ENCODE measurements at places on chromosomes 6 and 20.

DNA sequence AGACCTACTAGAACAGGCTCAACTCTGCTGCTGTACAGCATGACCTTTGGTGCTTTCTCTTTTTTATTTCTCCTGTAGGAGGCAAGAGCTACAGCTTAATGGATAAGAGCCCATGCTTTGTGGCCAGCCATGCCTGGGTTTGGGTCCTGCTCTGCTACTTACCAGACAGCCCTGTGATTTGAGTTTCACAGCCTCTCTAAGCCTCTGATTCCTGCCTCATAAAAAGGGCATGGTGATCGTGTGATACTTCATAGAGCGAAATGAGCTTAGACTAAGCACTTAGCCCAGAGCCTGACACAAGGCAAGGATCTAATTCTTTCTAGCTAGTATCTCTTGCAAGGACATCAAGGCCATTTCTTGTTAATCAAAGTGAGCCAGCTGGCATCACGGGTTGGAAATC, 19.3 kb upstream of the PDE7B start:
- no peak for DNase-seq

- DNase-seq: no peak
Measured at GRCh38 chr20:1952737-1953530, 40.9 kb downstream of the PDYN start.

DNA sequence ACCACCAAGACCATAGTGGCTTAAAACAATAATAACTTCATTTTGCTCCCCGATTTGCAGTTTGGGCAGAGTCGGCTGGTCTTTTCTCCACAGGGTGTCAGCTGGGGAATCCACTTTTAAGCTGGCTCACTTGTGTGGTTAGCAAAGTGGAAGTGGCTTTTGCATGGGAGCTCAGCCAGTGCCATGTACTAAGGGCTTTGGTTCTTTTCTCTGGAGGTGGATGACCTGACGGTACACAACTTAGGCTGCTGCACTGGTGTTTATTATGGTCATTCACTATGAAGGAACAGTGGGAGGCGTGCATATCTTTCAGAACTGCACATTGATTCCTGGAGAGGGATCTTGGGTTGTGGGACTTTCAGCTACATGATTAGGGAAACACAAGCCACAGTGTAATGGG, 141.0 kb downstream of the OR2B2 start:
- no peak for DNase-seq

GRCh38 chr20:10093087-10093591, 58.4 kb downstream of the ANKEF1 start:
- no peak for DNase-seq

DNA sequence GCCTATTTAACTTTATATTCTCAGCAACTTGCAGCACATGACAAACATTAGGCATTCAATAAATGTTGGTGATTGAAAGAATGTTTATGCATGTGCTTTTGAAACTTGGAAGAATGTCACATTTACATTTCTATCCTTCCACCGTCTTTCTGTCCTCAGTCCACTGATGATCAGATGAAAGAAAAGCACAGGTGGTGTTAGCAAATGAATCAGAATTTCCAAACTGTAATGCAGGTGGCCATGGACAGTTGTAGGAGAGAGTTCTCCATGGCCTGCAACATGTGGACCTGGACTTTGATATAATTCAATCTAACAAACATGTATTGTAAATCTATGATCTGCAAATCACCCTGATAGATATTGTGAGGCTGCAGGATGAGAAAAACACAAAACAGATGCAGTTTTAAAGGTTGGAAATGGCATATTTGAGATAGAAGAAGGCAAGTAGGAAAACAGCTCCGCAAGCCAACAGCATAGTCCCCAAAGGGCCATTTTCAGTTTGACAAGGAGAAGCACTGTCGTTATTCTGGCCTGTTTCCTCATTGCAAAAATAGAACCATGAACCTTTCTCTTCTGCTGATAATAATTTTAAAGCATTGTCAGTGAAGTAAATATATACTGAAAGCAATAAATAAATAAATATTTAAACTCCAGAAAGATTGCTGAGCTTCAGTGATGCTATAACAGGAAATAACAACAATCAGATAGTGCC, 119.4 kb downstream of the AIG1 start:
- no peak for DNase-seq

DNA sequence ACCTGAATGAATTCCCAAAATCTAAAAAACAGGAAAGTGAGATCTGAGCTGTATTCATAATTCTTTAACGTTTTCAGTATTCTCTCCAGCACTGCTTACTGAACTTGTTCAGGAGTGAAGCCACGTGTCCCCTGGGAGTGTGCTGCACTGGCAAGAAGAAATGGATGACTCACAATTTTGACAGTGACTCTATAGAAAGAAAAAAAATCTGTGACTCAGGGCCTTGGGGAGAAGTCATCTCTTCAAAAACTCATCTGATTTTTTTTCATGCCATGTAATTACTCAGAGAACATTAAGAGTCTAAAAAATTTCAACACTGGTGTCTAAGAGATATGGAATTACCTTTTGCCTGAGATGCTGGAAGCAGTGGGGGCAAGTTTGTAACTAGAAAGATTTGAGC, 39.7 kb downstream of the ANKEF1 start:
- peak; percentile 38 for DNase-seq

- no peak for DNase-seq
Measured at GRCh38 chr6:101086473-101086872, 205.3 kb upstream of the ASCC3 start.

- no peak for DNase-seq
Measured at GRCh38 chr20:3705491-3705969, 6.9 kb downstream of the SIGLEC1 start.

- no peak for DNase-seq
Measured at GRCh38 chr6:158068893-158069799, 87.5 kb downstream of the SYNJ2 start.

- DNase-seq: no peak
Measured at GRCh38 chr6:11290027-11290426, 57.6 kb upstream of the NEDD9 start.

DNA sequence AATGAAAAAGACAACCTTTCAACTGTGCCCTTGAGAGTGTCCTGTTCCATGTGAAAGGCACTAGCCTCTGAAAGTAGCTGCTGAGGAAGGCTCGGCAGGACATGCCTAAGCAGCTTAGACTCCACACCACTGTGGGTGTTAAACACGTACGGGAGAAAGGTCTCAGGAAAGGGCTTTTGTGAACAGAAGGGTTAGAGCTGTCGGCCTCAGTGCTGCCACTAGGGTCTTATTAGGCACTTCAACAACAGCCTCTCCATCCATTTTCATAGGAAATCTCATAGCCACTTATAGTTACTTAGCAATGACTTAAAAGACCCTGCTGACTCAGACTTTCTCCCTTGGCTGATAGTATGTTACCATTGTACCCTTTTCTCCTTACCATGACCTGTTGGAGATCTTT, 662.8 kb downstream of the TBC1D32 start:
- peak; percentile 3 for DNase-seq

- DNase-seq: peak; percentile 15
Measured at GRCh38 chr6:119215885-119216590, 133.5 kb downstream of the MAN1A1 start.

DNA sequence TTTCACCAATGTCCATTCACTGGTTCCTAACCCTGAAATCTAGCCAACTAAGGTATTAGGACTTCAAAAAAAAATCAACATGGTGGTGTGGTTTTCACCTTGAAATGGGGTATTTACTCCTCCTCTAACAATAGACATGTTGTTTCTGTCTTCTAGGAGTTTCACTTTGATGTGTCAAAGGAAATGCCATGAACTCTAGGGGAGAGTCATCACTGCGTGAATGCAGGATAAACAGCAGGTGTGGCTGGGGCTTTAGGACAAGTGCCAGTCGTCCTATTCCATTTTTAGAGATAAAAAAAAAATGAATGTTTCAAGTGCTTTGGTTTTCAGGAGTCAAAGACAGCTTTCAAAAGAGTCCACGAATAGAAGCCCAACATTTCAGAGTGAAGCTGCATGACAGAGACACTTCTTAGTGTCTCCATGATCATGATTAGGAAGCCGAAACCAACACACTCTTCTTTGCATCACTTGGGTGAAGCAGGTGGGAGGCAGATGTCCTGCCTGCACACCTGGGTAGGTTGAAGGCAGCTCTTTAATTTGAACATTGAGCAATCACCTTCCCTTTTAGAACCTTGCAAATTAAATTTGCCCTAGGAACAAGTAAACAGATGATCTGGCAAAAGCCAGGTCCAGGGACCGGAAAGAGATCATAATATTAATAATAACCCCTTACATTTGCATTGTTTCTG, 328.5 kb upstream of the PRDM1 start:
- peak; percentile 13 for DNase-seq

GRCh38 chr6:10612161-10612560, 82.3 kb downstream of the C6orf52 start:
- DNase-seq: no peak

DNA sequence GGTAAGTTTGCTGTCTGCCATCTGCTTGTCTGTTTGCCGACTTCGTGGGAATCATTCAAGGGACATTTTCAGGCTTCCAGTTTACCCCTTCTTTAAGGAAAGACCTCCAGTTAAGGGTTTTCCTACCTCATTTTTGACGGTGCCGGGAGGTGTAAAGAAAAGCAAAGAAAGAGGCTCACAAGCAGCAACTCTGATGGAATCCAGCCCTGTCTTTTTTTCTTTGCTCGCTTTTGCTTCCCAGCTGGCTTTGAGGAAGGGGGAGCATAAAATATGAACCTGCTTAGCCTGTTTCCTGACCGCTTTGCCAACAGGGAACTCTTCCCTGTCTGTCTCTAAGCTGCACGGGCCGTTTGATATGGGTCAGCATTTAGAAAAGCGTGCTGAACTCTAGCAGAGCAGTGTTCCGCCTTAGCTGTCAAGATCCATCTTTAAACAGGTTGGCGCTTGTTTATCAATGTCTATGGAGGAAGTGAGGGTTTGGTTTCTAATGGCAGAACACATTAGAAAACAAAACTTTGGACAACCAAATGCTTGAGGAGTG, 13.8 kb downstream of the SYTL3 start:
- no peak for DNase-seq

- DNase-seq: no peak
Measured at GRCh38 chr6:168385037-168385759, 55.8 kb upstream of the SMOC2 start.

GRCh38 chr6:129749749-129750120, 39.8 kb upstream of the ARHGAP18 start:
- no peak for DNase-seq

- no peak for DNase-seq
Measured at GRCh38 chr6:114521926-114522325, 179.1 kb upstream of the HS3ST5 start.

- no peak for DNase-seq
Measured at GRCh38 chr20:47614703-47615309, 113.1 kb downstream of the NCOA3 start.

DNA sequence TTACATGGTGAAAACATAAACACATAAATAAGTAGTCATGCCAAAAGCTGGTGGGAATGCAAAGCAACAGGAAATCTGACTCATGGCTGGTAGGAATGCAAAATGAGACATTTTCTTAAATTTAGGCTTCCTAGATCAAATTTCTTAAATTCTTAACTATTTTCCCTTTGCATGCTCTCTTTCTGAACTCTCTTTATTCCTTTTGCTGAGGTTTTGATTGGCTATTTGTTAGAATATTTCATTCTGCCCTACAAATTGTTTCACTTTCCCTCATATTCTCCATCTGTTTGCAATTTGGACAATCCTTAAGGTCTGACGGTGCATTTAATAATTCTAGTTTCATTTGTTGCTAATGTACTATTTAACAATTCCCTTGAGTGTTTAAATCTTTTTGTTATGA, 437.5 kb upstream of the RGS17 start:
- DNase-seq: no peak

DNA sequence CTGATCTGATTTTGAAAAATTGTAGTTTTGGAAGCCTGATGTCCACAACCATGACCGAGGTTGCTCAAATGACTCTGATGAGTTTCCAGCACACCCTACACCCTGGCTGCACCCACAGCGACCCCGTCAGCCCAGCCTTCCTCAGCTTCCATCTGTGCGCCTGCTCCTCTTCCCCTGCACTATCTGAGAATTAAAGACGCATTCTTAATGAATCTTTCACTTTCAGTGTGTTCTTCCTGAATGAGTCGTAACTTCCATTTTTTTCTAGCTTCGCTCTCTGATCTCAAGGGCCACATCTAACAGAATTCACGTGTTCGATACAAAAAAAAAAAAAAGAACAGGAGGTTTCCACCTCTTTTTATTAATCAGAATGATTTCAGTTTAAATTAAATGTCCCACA, 21.3 kb upstream of the RREB1 start:
- DNase-seq: no peak

- DNase-seq: no peak
Measured at GRCh38 chr20:31515072-31515774, 981 bp downstream of the HM13 start.

GRCh38 chr6:75230484-75231325, 12.9 kb downstream of the COX7A2 start:
- DNase-seq: peak; percentile 58

DNA sequence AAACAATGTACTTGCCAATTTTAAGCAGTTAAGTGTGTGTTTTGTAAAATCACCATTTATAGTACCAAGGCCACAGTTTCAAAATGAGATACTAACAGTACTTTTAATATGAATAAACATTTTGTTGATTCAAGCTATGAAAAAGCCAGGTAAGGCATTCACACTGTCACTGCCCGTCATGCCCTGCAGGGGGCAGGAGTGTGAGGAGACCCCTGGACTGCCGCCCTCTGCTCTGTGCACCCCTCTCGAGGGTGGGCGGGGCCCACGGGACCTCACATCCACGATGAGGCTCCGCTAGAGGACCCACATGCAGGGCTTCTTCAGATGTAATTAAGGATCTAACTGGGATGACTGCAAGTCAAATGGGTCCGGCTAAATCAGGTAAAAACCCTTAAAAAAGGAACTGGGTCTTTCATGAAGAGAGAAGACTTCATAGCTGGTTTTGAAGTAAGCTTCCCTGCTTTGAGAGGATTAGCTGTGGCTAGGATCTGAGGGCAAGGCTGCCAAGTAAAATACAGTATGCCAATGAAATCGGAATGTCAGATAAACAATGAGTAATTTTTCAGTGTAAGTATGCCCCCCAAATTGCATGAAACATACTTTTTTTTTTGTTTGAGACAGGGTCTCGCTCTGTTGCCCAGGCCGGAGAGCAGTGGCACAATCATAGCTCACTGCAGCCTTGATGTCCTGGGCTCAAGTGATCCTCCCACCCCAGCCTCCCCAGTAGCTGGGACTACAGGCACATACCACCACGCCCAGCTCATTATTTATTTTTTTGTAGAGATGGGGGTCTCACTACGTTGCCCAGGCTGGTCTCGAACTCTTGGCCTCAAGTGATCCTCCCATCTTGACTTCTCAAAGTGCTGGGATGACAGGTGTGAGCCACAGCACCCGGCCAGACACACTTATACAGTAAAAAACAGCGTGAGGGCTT, 18.7 kb downstream of the DIDO1 start:
- peak; percentile 58 for DNase-seq

All from HepG2 (cell line).